ENCODE measurements at places on chromosomes 5 and 9.

DNA sequence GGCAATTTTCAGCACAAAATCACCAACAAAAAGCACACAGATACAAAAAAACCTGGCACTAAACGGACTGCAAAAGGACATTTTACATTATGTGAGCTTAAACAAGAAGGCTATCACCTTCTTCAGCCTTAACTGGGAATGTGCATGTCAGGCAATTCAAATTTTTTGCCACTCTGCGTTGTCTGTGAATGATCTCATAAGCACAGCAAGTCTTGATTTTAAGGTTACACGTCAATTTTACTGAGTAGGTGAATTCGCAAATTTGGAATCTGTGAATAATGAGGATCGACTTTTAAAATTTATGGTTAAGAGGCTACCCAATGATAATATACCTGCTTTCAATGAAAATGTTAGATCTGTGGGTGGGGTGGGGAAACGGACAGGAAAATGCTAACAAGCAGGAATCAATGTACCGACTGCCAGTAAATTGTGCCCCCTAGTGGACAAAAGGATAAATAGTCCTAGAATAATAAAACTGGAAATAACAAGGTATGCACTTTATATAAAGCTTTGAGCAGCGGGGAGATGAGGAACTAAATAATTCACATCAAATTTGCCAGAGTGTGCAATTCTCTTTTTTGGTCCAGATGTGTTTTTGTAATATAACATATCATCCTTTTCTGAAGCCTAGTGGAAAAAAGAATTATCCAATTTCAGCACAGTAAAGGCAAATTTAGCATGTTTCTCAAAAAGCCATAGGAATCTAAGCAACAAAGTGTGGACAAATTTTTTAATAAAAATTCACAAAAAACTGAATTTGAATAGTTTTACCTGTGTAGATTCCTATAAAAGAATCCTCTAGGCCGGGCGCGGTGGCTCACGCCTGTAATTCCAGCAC, 20.5 kb downstream of the EQTN start:
- no peak for DNase-seq

DNA sequence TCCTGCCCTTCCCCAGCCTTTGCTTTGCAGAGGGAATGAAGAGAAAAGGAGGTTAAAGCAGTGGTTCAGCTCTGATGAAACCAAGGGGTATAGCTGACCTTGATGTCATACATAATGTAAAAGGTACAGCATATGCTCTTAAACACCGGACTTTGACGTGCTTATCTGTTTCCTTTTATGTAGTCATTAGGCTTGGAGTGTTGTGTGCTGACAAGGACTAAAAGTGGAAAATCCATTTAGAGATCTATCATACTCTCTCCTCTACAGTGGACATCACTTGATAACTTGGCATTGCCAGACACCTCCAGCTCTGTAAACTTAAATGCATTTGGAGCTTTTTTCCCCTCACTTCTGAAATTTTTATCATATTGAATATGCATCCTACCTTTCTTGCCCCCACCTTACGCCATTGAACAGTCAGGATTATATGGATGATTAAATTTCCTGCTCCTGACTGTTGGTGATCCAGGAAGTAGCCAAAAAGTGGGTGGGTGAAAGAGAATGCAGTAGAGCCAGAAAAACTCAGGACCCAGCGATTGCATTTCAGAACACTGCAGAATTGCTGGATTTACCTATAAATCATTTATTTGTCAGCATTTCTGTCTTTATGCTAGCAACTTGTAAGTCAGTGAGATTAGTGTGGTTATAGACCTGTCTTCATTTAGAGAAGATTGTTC, 4.1 kb downstream of the TNFAIP8 start:
- no peak for DNase-seq

- no peak for DNase-seq
These were observed 18.6 kb upstream of the ANGPTL2 start for GRCh38 chr9:127140842-127141675.

DNA sequence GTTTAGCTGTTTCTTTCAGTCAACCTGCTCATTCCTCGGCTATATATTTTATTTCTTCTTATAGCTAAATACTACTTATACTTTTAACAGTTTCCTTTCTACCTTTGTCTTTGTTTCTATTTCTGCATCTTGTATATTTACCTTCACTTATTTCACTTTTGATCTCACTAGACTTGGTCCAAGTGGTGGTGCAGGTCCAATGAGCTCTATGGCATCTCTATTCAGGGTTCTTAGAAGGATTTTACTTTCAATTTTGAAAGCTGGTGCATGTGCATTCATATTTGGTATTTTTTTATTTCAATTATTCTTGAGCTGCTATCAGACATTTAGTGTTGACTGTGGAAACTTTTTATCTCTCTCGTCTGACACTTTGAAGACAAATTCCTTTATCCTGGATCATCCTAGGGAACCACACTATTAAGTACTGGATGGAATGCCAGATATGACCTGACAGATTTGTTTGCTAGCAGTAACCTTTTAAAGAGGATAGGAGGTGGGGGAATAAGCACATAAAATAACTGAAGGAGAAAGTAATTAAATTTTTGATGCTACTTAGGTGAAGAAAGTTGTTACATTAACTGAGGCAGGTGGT, 123.1 kb upstream of the PJA2 start:
- DNase-seq: no peak

DNA sequence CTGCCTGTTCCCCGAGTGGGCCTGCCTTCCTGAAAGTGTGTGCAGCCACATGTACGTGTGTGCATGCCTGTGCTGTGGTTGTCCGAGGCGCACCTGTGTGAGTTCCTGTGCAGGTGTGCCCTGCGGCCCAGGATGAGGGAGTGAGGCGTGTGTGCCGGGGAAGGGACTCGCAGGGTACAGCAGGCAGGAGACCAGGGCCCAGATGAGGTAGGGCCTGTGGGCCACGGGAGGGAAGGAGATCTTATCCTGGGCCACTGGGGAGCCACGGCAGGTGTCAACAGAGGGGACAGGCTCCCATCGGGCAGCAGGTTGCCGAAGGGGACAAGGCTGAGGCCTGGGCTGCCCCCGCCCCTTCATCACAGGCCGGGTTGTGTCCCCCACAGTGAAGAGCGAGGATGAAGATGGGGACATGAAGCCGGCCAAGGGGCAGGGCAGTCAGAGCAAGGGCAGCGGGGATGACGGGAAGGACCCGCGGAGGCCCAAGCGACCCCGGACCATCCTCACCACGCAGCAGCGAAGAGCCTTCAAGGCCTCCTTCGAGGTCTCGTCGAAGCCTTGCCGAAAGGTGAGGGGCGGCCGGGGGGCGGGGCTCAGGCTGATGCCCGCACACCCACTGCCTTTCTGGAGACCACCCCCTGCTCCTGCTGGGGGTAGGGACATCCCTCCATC, 79.2 kb downstream of the LMX1B start:
- DNase-seq: no peak

DNA sequence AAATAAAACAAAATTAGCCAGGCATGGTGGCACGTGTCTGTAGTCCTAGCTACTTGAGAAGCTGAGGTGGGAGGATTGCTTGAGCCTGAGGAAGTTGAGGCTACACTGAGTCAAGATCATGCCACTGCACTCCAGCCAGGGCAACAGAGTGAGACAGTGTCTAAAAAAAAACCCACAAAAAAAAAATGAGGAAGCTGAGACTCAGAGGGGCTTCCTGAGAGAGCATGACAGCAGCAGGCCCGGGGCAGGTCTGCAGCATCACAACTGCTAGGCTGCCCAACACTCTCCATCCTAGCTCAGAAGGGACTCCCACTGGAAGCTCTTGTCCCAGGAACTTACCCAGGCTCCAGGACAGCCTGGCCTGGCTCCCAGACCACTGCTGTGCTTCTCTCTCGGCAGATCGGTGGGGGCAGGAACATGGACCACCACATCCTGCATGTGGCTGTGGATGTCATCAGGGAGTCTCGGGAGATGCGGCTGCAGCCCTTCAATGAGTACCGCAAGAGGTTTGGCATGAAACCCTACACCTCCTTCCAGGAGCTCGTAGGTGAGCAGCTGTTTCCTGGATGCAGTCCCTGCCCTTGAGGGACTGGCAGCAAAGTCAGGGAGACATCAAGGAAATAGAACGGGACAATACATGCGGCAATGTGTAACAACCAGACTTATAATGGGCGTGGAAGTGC, 19.1 kb downstream of the PTGS1 start:
- DNase-seq: no peak

DNA sequence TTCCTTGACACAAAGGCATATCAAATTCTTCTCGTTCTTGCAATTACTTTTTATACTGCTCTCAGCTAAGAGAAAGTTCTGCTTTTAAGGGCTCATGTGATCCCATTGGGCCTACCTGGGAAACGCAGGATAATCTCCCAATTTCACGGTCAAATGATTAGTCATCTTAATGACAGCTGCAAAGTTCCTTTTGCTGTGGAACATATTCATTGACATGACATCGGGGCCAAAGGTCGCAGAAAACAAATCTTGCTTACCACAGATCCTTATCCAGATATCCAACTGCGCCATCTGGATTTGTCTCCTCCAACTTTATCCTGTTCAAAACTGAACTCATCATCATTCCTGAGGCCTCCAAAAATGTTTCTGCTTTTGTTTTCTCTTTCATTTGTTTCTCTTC, 1085.6 kb upstream of the WWC1 start:
- DNase-seq: no peak

- DNase-seq: no peak
These were observed 175.6 kb downstream of the SPATA31D1 start for GRCh38 chr9:82164159-82164558.

- DNase-seq: no peak
These were observed 942 bp downstream of the PHF2 start for GRCh38 chr9:93577078-93577974.

DNA sequence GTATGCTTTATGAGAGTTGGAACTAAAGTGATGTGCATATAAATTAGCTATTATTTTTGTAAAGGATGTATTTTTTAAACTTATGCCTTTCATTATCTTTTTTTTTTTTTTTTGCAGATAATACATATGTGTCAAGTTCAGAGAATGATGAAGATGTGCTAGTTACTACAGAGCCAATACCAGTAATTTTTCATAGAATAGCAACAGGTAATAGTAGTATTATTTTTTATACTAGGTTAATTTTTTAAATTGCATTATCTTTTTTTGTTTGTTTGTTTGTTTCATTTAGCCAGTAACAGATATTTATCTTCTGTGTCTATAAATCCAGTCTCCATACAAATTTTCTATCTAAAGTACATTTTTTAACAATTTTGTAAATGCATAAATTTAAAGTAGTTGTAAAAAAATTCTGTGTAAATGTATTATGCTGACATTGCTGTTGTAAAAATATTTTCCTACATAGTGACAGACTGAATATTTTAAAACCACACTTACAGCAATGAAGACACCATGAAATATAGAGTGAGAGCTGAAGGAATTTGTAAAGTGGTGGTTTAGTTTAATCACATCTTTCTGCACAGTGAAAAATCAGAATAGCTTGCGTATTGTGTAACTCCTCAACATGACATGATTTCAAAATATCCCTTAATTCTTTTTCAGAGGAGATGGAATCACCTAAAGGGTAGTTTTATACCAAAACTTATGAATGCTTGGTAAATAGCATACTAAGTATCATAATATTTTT, 93.3 kb downstream of the PARP8 start:
- DNase-seq: no peak

DNA sequence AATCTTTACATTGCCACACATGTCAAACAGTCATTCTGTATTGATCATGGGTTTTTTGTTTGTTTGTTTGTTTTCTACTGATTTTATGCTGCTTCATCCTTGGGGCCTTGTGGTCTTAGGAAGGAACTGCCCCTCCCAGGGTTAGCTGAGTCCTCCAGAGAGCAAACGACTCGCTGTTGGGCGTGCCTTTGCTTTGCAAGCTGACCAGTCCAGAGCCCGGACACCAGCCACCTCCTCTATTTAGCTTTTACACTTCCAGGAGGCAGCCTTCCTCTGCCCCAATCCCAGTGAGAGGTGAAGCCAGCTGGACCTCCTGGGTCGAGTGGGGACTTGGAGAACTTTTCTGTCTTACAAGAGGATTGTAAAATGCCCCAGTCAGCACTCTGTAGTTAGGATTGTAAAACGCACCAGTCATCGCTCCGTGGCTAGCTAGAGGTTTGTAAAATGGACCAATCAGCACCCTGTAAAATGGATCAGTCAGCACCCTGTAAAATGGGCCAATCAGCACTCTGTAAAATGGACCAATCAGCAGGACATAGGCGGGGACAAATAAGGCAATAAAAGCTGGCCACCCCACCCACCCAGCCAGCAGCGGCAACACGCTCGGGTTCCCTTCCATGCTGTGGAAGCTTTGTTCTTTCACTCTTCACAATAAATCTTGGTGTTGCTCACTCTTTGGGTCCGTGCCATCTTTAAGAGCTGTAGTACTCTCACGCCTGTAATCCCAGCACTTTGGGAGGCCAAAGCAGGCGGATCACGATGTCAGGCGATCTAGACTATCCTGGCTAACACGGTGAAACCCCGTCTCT, 154.4 kb downstream of the ERCC6L2 start:
- DNase-seq: no peak

- no peak for DNase-seq
These were observed 1.8 kb upstream of the ADCY2 start for GRCh38 chr5:7393921-7394799.

GRCh38 chr5:113172231-113172826, 195.7 kb downstream of the DCP2 start:
- DNase-seq: no peak

Measured in stimulated activated CD4-positive, alpha-beta T cell treated with anti-CD3 and anti-CD28 coated beads, Interleukin-12 subunit alpha, Interleukin-12 subunit beta, amount 100 ng/mL, for 24 hours (primary cell).